ENCODE measurements at places on chromosomes 11 and 22.

- no peak for DNase-seq
These were observed 29.3 kb downstream of the LMO1 start for GRCh38 chr11:8234425-8234821.

DNA sequence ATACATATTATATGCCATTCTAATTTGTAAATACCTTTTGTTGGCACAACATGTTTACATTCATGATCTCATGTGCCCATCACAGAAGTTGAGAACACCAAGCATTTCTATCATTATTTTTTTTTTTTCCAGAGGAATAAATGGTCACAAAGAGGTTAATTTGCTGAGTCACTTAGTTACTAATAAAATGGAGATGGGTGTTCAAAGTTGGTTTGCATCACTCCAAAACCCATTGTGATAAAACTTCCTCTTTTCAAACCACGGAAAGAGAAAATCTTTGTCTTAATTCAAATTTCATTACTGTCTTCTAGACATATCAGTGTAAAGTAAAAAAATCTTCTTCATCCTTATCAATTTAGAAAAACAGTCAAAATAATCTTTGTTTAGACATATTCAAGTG, 636.8 kb upstream of the CCDC179 start:
- no peak for DNase-seq

GRCh38 chr11:36129955-36130354, 159.3 kb downstream of the COMMD9 start:
- DNase-seq, result no peak

DNA sequence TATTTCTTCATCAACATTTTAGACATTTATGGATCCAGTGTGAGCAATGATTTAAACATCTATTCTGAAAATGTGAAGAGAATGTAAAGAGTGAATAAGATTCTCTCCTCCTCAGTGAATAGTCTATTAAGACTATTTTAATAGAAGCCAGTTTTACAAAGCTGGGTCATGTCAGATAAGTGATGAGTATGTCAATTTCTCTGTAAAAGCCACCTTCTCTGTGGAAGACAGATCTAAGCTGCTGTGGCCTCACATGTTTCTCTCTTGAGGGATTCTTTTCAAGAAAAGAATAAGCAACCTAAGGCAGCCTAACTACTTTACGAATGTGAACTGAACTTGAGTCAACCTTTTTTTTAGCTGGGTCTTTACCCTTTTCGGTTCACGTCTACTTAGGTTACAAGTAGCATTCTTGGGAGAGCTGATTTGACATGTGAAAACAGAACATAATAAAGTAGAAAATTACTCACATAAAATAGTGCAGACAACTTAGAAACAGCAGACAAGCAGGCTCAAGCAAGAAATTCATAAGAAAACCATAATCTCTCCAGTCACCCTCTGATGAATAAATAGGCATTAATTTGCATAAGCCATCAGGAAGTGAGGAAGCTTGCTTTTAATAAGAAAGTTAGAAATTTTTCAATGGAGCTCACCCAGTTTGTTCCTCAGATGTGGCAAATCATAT, 9.9 kb downstream of the CTSC start:
- no peak for DNase-seq

All from kidney capillary endothelial cell (primary cell).